ENCODE measurements at places on chromosomes 3 and 15.

- no peak for DNase-seq
These were observed 65.6 kb downstream of the SLCO3A1 start for GRCh38 chr15:91919014-91919534.

- DNase-seq, result no peak
These were observed 8.4 kb downstream of the CHSY1 start for GRCh38 chr15:101243420-101243819.

- no peak for DNase-seq
These were observed 974.4 kb upstream of the ALCAM start for GRCh38 chr3:104392327-104392726.

- DNase-seq, result no peak
These were observed 5.1 kb upstream of the KLHL6 start for GRCh38 chr3:183560607-183561006.

DNA sequence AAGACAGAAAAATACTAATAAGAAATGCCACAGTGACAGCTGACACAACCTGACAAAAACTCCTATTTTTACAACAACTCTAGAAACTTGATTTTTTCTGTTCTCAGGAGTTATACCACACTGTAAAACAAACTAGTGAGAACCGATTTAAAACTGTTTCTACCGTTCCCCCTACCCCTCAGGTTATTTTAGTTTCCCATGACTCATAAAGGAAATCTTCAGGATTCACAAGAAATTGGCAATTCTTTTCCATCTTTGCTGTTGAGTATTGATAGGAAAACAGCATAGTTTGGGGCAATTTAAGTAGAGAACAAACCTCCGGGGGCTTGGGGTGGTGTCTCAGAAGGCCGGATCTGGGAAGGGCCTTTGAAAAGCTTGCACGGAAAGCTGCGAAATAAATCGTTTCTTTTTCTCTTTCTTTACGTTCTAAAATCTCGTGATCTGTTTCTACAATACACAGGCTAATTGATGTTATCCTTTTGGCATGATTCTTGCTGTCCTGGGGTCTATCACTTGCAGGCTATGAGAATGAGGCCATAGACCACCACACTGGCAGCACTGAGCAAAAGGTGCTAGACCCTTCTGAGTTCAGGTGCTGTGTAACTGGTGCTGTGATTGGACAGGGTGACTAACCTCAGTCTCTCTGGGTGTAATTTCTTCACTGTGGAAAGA, 89.3 kb downstream of the LPP start:
- no peak for DNase-seq

GRCh38 chr15:85672332-85673084, 122.2 kb downstream of the KLHL25 start:
- no peak for DNase-seq

GRCh38 chr3:134449951-134450350, 35.8 kb downstream of the ANAPC13 start:
- no peak for DNase-seq

GRCh38 chr3:119205685-119206084, 32.3 kb downstream of the UPK1B start:
- no peak for DNase-seq

DNA sequence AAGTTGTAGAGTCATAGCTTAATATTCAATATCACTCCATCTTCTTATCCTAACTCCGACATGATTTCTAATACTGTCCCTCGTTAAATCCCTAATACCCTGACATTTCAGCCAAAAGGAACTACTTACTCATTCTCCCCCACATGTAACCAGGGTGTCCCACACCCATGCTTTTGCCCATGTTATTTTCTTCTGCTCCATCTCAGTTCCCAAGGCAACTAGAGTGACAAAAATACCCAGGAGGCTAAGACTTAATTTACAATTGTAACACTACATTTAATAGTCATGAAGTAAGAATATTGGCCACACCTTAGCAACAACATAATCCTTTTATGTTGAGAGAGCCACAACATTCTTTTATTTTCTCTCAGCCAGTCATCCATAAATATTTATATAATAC, 248.5 kb upstream of the TGFBR2 start:
- DNase-seq, result no peak

GRCh38 chr3:129001101-129001805, at the start of gene EFCC1:
EFCC1 (plus strand) TSS chr3:129001304; CDS start chr3:129001629, 325 bp downstream.
- DNase-seq, result peak; percentile 84

DNA sequence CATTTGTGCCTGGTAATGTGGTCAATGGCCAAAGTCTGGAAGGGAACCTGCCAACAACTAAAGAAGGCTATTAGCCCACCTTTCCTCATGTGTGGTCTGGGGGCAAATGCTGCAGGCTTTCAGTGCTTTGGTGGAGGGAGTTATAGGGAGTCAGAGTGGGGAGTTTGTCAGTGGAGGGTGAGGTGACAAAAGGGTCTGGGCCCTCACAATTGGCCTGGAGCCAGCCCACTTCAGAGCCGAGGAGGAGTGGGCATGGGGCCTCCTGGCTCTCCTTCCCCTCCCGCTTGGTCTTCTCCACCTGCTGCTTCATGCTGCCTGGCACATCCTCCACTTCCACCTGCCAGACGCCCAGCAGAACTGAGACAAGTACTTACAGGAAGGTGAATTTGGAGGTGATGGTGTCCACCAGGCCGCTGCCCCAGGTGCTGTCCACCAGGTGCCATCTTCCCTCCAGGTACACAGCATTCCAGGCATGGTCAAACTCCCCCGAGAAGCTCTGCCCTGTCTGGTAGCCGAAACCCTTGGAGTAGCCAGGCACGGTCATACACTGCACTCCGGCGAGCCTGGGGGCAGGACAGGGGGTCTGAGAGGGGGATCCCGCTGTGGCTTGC, 40.9 kb downstream of the KY start:
- DNase-seq, result peak; percentile 32

DNA sequence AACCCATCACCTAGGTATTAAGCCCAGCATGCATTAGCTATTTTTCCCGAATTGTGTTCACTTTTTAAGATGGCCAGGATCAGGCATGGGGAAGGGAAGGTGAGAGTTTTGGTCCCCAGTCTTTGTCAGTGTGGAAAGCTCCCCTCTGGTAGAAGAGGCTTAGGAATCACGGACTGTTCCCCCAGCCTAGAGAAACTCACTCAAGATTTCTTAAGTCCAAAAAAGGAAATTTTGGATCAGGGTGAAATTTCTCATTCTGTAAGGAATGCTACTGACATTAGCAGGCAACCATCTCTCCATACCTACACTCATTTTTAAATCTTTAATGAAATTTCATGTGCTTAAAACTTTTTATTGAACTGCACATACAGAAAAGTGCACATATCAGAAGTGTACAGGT, 70.3 kb upstream of the GALNT15 start:
- DNase-seq, result no peak

GRCh38 chr3:180570238-180570637, 31.7 kb upstream of the TTC14 start:
- no peak for DNase-seq

- DNase-seq, result peak; percentile 85
These were observed 9.2 kb upstream of the RBSN start for GRCh38 chr3:15108082-15108545.

DNA sequence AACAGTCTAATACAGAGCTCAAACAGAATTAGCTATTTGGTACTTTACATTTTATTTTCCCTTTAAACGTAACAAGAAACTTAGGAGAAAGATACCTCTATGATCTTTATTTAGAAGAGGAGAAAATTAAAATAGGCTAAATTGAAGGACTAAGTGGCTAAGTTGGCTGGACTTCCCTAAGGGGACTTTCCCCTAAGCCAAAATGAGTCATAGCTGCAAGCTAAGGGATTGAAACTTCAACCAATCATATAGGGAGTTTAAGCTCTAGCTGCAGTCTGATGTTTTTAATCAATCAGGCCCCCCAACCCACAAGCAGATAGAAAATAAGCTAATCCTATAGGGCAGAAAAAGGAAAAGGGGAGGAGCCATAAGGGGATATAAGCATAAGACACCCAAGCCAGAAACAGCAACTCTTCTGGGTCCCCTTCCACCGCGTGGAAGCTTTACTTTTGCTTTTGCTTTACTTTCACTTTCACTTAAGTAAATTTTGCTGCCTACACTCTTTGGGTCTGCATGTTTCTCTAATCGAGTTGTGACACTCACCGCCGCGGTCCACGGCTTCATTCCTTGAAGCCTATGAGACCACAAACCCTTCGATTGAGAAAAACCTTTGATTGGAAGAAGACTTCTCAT, 1108.5 kb upstream of the EPHA6 start:
- no peak for DNase-seq

- no peak for DNase-seq
These were observed at the start of gene AHSG for GRCh38 chr3:186612721-186613636. AHSG (plus strand) TSS chr3:186613060; CDS start chr3:186613142, 82 bp downstream.

DNA sequence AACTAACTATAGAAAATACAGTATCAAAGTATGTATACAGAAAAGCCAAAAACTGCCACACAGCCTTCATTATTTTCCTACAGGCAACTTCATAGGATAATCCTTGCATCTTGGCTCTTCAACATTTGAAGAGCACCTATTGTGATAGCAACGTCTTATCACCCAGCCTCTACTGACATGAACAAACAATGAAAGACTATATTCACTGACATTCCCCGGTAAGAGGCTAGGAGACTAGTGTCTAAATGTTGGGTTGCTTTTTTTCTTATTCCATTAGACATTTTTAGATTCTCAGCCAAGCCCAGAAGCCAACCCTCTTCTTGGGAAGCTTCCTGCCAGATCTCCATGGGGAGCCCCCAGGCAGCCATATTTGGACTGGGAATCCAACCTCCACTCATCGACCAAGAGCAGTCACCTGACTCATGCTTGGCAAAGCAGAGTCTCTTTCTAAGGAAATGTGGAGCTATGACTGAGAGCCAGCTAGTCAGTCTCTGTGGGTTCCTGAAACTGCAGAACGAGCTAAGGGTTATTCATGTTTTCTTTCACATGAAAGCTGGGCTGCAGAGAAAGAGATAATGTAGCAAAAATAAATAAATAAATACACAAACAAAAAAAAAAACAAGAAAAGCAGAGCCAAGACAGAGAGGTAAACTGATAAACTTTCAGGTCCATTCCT, 227.5 kb downstream of the MAGI1 start:
- no peak for DNase-seq

GRCh38 chr15:40249477-40250303, 10.8 kb downstream of the PAK6 start:
- no peak for DNase-seq

DNA sequence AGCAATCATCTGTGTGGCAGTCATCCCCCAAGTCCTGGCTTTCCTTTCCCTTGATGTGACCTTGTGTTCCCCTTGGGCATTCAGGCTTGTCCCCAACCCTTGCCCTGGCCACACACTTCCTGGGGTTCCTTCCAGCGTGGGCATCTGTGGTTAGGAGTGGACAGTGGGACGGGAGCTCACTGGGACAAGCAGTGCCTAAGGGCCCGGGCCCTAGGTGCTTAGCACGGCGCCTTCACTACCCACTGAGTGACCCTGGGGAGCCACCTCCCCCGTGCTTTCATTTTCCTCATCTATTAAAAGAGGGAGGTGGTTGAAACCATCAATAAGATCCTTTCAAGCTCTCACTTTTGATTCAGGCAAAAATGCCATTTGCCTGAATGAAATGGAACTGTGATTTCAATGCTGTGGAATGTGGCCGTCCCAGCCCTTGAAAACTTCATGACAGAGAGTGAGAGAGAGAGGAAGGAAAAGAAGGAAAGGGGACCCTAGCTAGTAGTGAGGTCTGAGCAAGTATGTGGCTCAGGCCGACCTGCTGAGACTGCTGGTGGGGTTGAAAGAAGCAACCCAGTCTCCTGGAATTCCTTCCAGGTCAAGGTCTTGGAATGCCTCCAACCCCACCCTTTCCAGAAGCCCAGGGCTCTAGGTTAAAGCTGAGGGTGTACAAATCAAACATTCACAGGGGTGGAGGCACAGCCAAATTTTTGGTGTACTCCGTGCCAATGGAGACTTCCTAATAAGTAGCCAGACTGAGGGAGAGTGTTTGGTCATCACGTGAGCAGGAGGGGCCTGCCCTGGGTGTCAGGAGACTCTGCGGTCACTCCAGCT, 302.9 kb downstream of the TLE3 start:
- DNase-seq, result peak; percentile 68

DNA sequence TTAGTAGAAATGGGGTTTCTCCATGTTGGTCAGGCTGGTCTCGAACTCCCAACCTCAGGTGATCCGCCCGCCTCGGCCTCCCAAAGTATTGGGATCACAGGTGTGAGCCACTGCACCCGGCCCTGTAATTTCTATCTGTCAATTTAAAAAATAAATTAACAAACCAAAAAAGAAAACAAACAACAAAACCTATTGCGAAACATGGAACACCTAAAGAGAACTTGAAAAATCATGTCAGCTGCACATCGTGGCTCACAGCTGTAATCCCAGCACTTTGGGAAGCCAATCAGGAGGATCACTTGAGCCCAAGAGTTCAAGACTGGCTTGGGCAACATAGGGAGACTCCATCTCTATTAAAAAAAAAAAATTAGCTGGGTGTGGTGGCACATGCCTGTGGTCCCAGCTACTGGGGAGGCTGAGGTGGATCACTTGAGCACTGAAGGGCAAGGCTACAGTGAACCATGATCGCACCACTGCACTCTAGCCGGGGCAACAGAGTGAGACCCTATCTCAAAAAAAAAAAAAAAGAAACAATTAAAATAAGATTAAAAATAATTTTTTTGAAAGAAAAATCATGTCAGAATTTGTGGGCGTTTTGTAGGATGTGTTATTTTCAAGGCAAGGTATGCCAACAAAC, 19.6 kb downstream of the PARP6 start:
- no peak for DNase-seq

DNA sequence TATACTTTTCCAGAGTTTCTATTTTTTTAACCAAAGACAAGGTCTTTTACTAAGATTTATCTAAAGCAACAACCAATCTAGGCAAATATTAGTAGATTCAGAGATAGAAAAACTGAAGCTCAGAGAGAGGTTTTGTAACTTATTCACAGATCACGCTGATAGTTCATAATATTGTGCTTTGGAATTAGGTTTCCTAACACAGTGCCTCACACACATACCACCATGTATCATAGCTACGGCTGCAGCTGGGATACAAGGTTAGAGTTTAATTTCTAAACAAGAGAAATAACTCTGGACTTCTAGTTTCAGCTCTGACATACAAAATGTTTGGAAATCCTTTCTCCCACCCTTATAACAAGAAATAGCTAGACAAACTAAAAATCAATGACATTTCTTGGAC, 565.7 kb downstream of the PYDC2 start:
- DNase-seq, result no peak

GRCh38 chr3:159788291-159788690, 200.3 kb upstream of the IL12A start:
- no peak for DNase-seq

GRCh38 chr3:75906555-75907112, 121.3 kb upstream of the ZNF717 start:
- peak; percentile 61 for DNase-seq

Data from kidney (tissue), 22 donors.